ENCODE measurements at places on chromosomes 5 and 9.

- no peak for DNase-seq
Measured at GRCh38 chr5:64018966-64019365, 56.7 kb upstream of the HTR1A start.

DNA sequence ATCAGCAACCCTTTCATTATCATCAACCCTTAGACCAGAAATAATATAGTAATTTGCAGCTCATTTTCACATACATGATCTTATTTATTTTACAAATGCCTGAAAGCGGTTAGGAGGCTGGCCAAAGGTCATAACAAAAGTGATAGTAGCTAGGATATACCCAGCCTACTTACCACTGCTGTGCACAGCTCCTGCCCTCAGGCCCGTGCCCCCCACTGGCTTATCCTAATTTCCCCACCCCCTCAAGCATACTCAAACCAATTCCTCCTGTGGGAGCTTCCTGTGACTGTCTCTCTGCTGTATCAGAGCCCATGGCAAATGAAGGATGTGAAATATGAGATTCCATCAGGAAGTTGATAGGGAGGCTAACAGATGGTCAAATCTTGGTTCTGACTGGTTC, 14.8 kb downstream of the FAM219A start:
- DNase-seq, result no peak

DNA sequence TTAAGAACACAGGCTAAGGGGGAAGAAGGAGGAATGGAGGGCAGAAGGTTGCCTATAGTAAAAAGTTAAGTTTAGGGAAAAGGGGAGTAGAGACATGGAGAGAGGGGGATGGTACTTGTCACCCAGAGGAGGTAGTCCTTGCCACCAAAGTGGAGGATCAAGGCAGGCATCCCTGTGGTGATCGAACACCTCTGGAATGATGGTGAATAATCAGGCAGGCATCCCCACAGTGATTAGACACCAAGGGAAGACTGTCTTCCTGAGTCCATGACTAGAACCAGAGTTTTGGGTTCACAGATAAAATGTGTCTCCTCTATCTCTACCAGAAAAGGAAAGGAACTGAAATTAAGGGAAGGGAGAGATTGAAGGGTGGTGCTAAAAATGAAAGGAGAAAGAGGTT, 19.2 kb upstream of the HMGCS1 start:
- DNase-seq, result no peak

GRCh38 chr5:109411627-109412026, 1.9 kb upstream of the PJA2 start:
- DNase-seq, result no peak

- no peak for DNase-seq
Measured at GRCh38 chr5:53431665-53432064, 48.8 kb upstream of the FST start.

DNA sequence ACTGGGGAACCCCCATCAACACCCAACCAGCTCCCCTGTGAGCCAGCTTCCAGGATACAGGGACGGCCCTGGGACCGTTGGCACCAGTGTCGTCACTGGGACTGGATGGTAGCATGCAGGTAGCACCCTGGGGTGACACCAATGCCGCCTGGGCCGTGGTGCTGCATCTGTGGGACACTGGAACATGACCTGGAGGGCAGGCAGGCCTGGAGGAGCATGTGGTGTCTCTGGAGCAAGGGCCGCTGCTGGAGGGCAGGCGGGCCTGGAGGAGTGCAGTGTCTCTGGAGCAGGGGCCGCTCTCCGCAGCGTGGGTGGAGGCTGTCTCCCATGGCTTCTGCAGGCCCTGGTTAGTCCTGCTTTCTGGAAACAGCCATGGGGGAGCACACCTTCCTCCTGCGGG, 13.1 kb downstream of the LPCAT1 start:
- DNase-seq, result no peak
